ENCODE measurements at places on chromosomes 2 and 18.
A peak's percentile ranks its signal among the peaks of the same experiment; 100 is the strongest.

- peak; percentile 25 for DNase-seq
These were observed 476.4 kb upstream of the SPHKAP start for GRCh38 chr2:228657807-228658402.

DNA sequence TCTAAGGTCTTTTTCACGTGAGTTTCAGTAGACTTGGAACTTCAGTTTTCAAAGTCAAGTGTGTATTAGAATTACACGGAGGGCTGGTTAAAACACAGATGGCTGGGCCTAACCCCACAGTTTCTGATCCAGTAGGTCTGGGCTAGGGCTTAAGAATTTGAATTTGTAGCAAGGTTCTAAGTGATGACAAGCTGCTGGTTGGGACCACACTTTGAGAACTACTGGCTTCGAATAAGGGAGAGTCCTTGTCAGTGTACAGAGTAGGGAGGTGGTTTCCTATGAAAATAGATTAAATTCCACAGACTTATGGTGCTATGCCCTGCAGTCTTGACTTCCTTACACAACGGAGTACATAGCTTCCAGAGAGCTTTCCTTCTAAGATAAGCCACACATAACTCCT is 4.5 kb downstream of the RHOB start:
- DNase-seq: no peak

DNA sequence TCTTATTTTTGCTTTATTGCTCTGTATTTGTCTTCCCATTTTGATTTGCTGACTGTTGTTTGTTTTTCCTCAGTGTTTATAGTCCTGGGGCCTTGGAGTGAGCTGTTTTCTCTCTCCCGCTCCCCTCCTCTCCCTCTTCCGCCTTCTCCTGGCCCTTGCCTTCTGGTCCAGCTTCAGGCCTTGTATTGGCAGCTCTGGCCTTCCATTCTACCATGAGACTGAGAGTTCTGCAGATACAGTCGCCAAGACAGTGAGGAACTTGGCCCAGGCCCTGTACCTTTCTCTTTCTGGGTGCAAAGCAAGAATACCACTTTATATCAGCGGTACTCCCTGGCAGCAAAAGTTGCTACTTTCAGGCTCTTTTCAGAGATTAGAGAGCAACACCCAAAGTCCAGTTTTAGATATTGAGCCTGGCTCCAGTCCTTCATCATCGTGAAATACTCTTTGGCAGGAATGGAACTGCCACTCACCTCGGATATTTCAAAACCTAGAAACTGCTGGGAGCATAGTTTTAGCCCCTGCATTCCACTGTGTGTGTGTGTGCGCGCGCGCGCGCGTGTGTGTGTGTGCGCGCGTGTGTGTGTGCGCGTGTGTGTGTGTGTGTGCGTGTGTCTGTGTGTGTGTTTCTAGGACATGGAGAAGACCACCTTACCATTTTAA is 17.1 kb upstream of the L3MBTL4 start:
- DNase-seq: no peak

DNA sequence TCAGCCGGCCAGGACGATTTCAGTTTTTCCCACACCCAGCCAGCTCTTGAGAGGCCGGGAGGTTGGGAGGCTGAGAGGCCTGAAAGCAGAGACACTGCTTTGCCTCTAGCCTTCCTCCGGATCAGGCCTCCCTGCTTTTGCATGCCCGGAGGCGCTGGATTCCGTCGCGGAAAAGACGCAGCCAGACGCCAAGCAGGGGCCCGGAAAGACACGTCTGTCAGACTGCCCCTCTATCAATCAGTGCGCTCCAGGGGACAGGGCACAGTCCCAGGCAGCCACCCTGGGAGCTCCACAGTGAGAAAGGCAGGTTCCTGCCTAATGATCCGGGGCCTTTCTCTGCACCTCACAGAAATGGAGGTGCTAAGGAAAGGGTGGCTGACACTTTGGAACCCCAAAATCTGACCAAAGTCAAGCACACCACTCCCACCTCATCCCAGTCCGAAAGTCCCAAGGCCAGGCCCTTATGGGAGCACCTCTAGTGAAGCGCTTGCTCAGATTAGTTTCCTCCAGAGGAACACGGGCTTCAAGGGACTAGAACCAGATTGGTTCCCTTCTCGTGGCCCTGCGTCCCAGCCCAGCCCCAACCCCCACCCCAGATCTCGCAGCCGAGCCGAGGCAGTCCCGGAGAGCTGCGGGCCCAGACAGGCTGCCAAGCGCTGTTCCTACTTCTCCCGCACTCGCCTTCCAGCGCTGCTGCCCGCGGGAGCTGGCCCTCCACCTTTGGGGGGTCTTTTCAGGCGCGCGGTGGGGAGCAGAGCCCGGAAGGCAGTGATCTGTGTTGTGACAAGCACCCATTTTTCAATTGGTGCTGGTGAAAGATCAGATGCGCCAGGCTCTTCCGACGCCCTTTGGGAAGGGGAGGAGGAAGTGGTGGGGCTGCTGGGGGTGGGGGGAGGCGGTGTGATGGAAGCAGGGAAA is 5.0 kb downstream of the DLX1 start:
- DNase-seq: no peak

- peak; percentile 96 for DNase-seq
These were observed at the start of gene NCL for GRCh38 chr2:231463698-231464575. Gene NCL (minus strand): TSS chr2:231464484. CDS start chr2:231464353, 131 bp downstream.

GRCh38 chr2:138023976-138024375 is 59.7 kb downstream of the HNMT start:
- no peak for DNase-seq

DNA sequence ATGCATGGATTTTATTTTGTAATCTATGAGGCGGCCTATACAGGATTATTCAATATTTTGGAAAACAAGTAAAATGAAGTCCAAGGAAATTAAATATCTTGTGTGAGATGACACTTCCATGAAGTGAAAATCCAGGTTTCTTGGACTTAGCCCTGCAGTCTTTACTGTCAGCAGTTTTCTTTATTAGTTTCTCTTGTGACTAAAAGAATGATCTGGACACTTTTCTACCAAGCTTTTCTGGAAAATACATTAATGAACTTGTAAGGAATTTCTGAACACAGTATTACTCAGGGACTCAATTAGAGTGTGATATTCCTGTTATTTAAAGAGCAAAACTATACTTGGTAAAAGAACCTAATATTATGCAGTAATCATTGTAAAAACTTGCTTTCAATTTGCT is 610.4 kb upstream of the SLC8A1 start:
- no peak for DNase-seq

DNA sequence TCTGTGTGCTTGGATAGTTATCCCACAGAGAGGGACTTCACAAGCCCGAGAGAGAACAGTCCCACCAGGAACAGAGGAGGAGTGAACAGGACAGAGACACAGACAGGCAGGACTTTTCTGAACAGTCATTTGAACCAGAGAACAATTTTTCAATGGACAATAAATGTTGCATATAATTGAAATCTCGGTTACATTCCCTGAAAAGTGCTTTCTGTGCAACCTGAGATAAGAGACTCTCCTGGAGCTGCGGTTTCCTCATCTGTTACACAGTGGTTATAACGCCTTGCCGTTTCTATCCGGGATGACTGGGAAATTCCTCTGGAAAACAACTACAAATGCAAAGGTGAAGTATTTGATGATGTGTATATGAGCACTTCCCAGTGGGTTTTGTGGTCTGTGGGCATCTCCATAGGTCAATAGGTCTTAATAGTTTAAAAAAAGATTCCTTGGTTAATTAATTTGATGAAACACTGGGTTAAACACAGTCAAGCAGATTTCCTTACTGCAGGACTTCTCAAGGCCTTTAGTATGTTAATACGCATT is 87.2 kb upstream of the HPCAL1 start:
- no peak for DNase-seq

- no peak for DNase-seq
These were observed 63.0 kb downstream of the ADNP2 start for GRCh38 chr18:80172056-80172455.

DNA sequence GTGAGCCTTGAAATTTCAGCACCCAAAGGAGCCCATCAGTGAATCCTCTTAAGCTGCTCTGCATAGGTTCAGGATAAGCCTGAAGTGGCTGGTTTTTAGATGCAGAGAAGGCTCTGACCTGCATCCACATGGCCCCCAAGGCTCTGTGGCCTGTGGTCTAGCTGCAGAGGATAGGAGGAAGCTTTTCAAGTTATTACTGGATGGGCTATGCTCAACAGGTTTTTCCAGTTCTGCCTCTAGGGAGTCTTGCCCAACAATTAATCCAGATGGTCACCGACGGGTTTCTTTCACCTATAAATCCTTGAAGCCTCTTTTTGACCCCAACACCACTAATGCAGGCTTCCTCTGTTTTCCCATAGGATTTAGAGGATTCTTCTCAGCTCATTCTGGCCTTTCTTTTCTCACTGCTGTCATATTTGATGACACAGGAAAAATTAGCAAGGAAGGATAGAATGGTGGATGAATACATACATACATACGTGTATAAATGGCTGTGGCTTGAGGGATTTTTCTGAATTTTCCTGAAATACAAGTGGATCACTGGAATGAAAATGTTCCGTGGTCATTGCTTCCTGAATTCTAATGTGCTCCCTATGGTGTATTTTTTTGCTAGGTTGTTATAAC is 52.2 kb upstream of the BCL2L11 start:
- no peak for DNase-seq

DNA sequence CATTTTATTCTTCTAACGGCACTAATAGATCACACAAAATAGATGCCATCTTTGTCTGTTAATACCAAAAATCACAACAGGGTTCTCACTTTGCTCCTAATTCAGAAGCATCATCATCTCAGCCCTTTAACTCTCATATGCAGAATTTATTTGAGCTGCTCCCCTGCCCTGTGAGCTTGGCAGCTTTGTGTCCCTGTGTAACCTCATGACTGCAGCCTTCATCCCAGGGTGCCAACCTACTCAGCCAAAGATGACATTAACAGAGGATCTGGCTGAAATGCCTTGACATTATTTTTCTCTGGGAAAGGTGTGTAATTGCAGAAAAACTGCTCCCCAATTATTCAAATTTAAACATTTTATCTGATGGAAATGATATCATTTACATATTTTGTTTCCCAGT is 319.4 kb downstream of the NRXN1 start:
- no peak for DNase-seq

- DNase-seq: no peak
These were observed 32.2 kb downstream of the TLK1 start for GRCh38 chr2:171128461-171128860.

DNA sequence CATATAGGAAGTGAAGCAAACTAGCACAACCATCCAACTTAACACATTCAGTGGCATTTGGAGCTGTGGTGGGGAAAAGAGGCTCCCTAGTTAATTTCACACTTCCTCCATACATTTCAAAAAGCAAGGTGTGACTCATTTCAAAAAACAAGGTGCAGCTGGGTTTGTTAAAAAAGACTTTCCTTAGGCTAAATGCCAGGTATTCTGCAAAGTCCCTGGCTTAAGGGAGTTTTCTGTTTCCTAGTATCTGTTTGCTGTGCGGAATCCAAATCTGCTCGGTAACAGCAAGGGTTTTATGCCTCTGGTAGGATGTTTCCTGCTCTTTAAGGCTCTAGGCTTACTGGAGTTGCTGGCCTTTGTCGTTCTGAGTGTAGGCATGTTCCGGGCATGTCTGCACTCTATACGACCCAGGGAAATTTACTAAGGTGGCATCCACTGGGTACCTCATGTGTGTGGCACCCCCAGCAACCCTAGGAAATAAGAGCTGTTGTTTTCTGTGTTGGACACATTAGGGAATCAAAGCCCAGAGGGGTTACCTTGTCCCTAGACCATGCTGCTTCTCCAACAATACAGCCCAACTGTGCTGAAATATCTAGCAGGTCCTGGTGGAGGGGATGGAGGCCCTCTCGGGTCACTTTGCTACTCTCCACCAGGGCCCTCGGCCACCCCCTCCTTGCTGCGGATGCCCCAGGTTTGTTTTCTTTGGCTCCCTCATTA is 634 bp upstream of the MSGN1 start:
- DNase-seq: no peak

DNA sequence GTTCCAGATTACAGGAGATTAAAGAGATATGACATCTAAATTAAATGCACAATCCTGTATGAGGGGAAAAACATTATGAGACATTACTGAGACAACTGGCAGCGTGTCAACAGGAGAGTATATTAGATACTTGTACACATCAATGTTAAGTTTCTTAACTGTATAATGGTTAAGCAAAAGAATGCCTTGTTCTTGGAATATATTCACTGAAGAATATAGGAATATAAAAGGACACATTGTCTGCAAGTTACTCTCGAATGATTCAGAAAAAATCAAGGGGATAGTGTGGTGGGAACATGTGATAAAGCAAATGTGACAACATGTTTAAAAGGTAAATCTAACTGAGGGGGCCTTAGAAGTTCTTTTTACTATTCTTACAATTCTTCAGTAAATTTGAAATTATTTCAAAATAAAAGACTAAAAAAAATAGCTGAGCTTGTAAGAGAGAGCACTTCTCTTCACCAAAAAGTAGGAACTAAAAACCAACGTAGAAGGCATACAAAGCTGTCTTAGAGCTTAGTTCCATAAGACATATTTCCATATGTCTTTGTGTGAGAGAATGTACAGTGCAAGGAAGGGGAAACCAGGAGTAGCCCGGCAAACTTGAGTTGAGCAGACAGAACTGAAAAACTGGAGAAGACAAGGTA is 7.5 kb downstream of the WDPCP start:
- DNase-seq: no peak

DNA sequence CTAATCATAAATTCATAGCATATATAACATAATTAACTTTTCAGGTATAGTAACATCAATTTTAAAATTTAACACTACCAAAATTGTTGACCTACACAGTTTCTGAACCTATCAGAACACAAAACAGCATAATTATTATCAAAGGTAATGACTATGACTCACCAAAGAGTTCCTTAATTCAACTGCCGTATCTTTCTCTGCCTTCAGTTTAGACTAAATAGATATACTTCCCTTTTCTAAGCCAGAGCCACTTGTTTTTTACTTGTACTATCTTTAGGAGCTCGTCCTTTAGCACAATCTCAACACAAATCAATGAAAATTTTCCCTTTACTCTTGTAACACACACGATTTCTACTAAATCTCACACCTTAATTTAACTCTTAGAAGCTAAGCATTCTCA is 54.4 kb downstream of the CCDC88A start:
- DNase-seq: no peak

DNA sequence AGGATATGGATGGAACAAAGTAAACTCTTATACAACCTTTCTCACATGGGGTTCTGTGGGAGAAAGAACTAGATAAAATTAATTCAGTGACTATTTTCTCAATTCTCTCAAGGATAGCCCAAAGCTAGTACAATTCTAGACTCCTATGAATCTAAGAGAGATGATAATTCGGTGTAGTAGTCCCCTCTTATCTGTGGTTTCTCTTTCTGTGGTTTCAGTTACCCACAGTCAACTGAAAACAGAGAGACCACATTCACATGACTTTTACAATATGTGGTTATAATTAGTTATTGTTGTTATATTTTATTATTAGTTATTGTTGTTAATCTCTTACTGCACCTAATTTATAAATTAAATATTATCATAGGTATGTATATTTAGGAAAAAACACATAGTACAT is 53.5 kb upstream of the C2orf15 start:
- no peak for DNase-seq

Data from NT2/D1 (cell line).